ENCODE measurements at places on chromosomes 1 and 21.

GRCh38 chr1:178739285-178740045, 14.4 kb downstream of the RALGPS2 start:
- DNase-seq = no peak

DNA sequence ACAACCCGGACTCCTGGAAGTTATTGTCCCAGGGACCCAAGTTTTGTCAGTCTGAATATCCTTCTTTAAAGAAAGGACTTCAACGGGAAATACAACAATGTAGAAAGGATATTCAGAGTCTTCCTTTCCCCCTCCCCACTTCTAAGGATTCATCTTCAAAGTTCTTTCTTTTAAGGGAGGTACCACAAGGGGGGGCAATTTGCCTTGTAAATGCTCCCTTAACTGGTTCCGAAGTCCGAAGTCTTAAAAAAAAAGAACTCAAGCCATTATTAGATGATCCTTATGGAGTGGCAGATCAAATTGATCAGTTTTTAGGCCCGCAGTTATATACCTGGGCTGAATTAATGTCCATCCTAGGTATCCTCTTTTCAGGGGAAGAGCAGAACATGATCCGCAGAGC, 47.0 kb downstream of the SERINC2 start:
- no peak for DNase-seq

- DNase-seq = no peak
Observed at GRCh38 chr1:84366786-84367185, 31.5 kb upstream of the DNASE2B start.

GRCh38 chr21:31908106-31909031, 35.5 kb downstream of the HUNK start:
- no peak for DNase-seq

DNA sequence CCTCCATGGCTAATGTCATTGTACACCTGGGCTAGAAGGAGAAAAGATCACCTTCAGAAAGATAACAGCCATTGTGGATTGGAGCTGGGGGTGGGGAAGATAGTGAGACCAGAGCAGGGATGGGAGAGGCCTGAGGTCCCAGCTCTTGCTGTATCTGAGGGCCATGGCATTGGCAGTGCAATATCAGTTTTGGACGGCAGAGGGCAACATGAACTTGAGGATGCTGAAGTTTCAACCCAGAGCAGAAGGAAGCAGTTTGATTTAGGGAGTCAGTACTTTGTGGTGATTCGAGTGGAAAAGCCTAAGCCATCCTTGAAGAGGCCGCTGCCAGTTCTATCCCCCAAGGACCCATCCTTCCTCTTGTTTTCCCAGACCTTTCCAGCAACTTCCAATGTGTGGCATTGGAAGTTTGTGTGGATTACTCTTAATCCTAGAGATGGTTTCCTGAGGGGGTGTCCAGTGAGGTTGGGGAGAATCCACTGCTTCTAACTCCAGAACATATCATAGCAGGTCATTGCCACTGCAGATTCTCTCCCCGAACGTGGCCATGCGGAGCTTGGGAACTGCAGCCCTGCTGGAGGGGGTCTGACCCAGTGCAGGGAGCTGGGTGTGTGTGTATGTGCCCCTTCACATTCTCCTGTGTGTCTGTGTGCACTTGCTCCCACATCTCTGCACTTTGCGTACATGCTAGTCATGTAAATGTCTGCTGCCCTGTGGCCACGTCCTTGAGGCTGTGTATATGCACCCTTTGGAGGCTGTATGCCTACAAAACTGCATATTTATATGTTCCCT, 24.1 kb downstream of the SLC26A9 start:
- DNase-seq = peak; percentile 60

- DNase-seq = no peak
Observed at GRCh38 chr1:15008783-15009729, 144.5 kb upstream of the TMEM51 start.

- DNase-seq = no peak
Observed at GRCh38 chr1:9764550-9764949, 59.2 kb downstream of the CLSTN1 start.

DNA sequence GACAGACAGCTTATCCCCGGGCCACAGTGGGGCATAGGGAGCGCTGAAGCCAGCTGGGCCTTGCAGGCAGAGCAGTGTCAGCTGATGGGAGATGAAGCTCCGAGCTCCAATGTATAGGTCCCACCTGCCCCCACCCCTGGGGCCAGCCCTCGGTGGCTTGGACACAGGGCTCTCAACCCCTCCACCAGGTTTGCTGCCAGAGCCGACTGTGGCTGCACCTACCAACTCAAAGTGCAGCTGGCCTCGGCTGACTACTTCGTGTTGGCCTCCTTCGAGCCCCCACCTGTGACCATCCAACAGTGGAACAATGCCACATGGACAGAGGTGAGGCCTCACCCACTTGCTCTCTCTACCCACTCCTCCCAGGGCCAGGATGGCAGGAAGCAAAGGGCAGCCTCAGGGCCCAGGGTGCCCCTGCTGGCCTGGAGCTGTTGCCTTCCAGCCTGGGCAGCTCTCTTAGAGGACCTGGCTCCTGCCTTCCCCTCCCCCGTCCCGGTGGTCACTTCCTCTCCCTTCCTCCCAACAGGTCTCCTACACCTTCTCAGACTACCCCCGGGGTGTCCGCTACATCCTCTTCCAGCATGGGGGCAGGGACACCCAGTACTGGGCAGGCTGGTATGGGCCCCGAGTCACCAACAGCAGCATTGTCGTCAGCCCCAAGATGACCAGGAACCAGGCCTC, 7.7 kb downstream of the MAD2L2 start:
- no peak for DNase-seq

- no peak for DNase-seq
Observed at GRCh38 chr1:203507759-203508158, 13.8 kb downstream of the OPTC start.

- no peak for DNase-seq
Observed at GRCh38 chr21:44368711-44369446, 15.5 kb downstream of the TRPM2 start.

GRCh38 chr1:40697436-40697835, 5.9 kb downstream of the NFYC start:
- no peak for DNase-seq
